ENCODE measurements at places on chromosomes 3 and 15.

- DNase-seq, result no peak
Observed at GRCh38 chr3:13550423-13550690, 1.4 kb downstream of the FBLN2 start.

DNA sequence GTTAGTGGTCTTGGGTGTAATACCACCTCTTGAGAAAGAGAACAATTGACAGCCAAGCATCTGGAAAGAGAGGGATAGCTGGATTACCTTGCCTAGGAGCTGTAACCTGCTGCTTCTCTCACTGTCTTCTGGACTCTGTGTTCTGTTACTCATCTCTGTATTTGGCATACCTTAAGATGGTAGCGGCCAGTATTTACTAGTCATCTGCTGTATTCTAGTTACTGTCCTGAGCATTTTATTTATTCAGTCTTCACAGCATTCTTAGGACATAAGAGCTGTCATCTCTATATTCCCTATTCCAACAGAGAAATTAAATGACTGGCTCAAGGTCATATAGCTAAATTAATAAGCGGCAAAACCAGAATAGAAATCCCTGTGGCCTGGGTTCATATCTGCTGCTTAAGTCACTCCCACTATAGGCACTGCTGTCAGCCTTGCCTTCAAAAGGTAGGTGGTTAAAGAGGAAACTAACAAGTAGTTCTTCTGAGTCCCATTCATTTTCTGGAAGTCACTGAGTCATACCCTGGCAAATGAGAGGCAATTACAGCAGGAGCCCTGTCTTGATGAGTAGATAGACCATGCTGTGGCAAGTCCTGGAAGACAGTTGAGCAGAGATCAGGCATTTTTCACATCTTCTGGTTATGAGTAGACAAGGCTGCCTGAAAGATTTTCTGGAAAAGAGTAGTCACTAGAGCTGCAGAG is 68.2 kb downstream of the RAB7A start:
- DNase-seq, result peak; percentile 93

GRCh38 chr15:29050870-29051269 is 165.1 kb downstream of the APBA2 start:
- DNase-seq, result peak; percentile 44

GRCh38 chr3:151315136-151315535 is 1.5 kb downstream of the GPR87 start:
- DNase-seq, result peak; percentile 59

DNA sequence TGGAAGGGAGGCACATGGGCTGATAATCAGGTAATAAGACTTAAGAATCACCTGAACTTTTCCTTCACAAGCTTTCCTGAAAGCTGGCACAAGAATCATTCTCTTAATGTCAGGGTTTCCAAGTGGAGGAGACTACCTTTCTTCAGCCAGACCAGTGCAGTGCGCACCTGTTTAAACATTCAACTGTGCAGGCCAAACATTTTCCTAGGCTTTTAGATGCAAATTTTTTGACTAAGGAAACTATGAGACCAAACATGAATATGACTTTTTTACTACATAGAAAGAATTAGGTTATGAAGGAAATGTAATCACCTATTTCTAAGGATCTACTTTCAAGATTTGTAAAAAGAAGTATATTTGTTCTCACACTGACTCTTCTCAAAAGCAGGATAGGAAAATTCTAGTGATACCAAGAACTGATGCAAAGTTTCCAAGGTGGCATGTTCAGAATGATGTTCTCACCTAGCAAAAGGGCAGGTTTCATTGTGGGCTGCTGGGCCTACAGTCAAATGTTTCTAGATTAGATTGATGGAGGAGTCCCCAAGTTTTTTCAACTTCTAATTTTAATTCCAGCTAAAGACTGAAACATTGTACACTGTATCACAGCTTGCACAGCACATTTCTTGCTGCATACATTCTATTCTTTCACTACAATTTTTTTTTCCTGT is 339.1 kb downstream of the TIGIT start:
- DNase-seq, result no peak

GRCh38 chr3:163971861-163972260 is 1106.4 kb downstream of the SI start:
- DNase-seq, result no peak

GRCh38 chr15:90859234-90860131 is 8.9 kb upstream of the FURIN start:
- DNase-seq, result no peak

GRCh38 chr3:72756900-72757299 is 91.3 kb downstream of the SHQ1 start:
- no peak for DNase-seq

GRCh38 chr3:143311096-143311495 is 191.5 kb downstream of the CHST2 start:
- DNase-seq, result no peak

GRCh38 chr3:104176706-104177105 is 1190.0 kb upstream of the ALCAM start:
- no peak for DNase-seq

DNA sequence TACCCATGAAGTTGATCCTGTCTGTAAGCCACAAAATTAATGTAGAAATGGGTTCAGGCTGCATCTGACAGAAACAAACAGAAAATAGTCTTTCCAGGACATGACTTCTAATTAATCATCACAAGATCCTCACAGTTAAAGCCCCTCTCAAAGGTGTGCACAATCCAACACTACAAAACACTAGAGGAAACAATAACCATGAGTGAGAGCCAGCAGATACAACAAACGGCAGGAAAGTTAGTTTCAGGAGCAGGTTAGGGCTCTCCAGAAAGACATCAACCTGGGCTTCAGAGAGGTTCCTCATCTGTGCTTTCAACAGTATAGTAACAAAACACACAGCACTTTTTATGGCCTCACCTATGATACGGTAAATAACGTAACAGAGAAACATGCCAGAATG is 42.8 kb downstream of the DPH3 start:
- no peak for DNase-seq

- DNase-seq, result no peak
Observed at GRCh38 chr3:13080026-13080425, 6.8 kb upstream of the IQSEC1 start.

GRCh38 chr3:48112813-48113212 is 75.4 kb downstream of the CDC25A start:
- DNase-seq, result no peak

DNA sequence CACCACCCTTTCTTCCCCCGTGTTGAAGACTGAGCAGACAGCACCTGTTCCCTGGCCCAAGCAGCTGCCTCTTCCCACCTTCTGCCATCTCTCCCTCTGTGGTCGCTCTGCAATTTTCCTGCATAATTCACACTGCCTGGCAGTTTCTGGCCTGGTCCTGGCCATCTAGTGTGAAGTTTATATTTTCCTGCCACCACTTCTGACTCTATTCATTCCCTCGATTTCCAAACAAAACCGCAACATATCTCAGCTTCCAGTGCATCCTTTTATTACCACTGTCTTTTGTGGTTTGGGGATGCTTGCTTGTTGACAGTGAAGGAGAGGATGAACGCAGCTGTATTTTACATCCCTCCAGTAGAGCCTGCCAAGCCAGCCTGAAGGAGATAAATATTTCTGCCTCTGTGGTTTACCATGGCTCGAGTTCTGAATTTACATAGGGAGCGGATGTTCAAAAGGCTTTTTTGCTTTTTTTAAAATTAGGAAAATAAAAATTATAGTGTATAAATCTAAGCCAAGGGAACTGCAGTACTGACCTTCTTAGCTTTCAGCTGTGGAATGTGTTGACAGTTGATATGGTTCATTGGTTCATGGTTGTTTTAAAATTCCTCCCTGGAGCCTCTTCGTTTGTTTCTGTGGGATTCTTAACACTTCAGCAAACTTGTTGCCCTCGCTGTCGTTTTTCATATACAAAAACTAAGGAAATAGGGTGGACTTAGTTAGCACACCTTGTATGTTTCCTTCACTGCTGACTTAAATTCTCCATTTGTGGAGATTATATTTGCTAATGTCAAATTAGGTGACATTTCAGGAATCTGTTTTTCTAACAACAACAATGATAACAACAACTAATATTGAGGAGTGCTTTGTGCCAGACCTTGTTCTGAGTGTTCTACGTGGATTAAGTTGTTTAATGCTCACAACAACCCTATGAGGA is 250.5 kb downstream of the ADAMTSL3 start:
- DNase-seq, result peak; percentile 85

DNA sequence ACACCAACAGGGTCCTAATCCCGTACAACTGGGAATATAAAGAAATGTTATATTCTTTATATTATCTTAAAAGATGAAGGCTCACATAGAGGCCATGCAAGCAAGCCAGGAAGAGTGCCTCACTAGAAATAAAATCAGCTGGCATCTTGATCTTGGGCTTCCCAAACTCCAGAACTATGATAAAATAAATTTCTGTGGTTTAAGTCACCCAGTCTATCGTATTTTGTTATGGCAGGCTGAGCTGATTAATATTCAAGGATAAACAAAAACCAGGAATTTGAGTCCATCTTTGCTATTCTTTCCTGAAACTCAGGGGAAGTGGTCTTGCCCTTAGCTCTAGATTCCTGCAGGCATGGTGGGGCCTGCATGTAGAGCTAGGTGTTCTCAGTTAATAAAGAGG is 42.7 kb downstream of the ATOSA start:
- DNase-seq, result peak; percentile 48

- peak; percentile 44 for DNase-seq
Observed at GRCh38 chr3:110296885-110297284, 774.7 kb upstream of the NECTIN3 start.

DNA sequence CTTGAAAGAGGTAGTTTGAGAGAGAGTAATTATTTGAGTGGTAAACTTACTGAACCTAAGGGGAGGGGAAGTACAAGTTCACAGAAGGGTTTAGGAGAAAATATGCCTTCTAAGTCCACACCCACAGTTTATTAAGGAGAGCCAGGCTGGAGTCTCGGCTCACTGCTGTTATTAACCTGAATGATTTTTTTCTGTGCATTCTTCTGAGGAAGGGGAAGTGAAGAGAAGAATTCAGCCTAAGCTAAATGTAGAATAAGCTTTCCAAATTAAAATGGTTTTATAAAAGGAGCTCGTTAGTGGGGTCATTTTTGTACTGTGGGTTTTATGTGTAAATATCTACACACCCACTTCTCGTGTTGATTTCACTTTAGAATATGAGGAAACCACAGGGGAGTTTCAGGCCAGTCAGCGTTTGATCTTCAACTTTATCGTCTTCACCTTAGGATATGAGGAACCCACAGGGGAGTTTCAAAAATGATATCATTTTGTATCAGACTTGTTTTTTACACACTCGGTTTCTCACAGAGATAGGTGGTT is 1.5 kb downstream of the WHAMM start:
- DNase-seq, result peak; percentile 5

- no peak for DNase-seq
Observed at GRCh38 chr3:101892648-101893047, 43.3 kb downstream of the NFKBIZ start.

DNA sequence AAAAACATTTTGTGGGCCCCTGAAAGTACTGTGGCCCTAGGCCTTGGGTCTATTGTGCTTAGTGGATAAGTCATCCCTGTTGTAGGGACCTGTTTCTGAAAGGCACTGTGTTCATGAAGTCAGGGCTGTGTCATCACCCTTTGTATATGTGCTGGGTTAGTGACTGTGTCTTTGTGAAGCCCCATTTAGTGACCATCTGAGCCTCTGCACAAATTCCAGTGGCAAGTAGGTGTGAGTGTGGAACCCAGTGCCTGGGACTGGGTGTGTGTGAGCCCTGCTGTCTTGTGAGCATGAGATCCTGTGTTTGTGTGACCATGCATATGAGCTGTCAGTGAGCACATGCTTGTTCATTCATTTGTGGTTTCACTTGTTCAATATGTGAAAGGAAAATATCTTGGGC is 1.2 kb upstream of the HYAL1 start:
- no peak for DNase-seq

- no peak for DNase-seq
Observed at GRCh38 chr3:124829178-124829818, 57.9 kb downstream of the ITGB5 start.

All from astrocyte (in vitro differentiated cells and primary cell).